Activated T-cell treated with anti-CD3 and anti-CD28 coated beads, Interleukin-2, amount 50 U/mL, for 4 hours (primary cell): ENCODE measurements at places on chromosomes 6 and 20.

GRCh38 chr6:17583811-17584210, 16.3 kb upstream of the FAM8A1 start:
- DNase-seq = no peak

- DNase-seq = no peak
Observed at GRCh38 chr6:158460602-158461169, 99.2 kb upstream of the TMEM181 start.

GRCh38 chr20:46933150-46933549, 38.5 kb downstream of the EYA2 start:
- DNase-seq = no peak

DNA sequence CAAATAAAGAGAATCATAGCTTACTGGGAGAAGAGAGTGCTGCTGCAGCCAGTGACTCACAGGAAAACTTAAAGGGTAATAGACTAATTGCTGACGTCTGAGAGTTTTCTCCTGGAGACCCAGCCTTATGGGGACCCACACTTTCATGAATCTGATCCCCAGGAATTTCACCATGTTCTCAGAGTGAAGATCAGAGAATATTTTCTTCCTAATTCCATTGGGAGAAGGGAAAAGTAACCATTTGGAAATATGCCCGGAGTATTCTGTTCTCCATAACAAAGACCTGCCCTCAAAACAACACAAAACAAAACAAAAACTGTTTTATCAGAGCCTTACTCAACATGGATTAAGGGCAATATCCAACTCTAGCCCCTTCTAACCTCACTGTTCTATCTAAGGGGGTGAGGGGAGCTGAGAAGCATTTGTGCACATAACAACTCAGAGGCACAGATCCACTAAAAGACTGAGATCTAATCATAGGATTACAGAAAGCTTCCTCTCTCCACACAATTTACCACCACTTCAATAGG, 168.2 kb upstream of the SSTR4 start:
- no peak for DNase-seq

- no peak for DNase-seq
Observed at GRCh38 chr6:97705568-97705967, 422.6 kb upstream of the MMS22L start.

GRCh38 chr6:40713002-40713719, 126.0 kb upstream of the LRFN2 start:
- no peak for DNase-seq

GRCh38 chr6:33521489-33522091, 58.5 kb downstream of the BAK1 start:
- DNase-seq = no peak

DNA sequence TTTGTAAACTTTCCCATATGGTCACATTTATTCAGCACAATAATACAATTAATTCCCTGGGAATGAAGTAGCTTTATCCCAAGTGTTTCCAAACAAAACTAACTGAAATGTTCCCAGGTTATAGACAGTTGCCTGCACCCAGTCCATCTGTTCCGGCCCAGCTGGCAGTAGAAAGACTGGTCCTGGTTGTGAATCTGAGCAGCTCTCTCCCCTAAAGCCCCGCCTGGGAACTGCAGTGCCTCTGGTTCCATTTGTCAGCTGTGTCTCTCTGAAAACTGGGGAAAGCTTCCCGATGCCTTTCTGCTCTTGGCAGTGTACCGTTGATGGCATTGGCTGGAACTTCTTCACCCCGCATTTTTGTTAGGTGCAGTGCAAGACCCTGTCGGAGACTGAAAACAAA, 8.7 kb downstream of the MTHFD1L start:
- no peak for DNase-seq

- no peak for DNase-seq
Observed at GRCh38 chr6:72616406-72617015, 5.4 kb upstream of the KCNQ5 start.

- no peak for DNase-seq
Observed at GRCh38 chr6:129031051-129031599, 148.2 kb downstream of the LAMA2 start.

DNA sequence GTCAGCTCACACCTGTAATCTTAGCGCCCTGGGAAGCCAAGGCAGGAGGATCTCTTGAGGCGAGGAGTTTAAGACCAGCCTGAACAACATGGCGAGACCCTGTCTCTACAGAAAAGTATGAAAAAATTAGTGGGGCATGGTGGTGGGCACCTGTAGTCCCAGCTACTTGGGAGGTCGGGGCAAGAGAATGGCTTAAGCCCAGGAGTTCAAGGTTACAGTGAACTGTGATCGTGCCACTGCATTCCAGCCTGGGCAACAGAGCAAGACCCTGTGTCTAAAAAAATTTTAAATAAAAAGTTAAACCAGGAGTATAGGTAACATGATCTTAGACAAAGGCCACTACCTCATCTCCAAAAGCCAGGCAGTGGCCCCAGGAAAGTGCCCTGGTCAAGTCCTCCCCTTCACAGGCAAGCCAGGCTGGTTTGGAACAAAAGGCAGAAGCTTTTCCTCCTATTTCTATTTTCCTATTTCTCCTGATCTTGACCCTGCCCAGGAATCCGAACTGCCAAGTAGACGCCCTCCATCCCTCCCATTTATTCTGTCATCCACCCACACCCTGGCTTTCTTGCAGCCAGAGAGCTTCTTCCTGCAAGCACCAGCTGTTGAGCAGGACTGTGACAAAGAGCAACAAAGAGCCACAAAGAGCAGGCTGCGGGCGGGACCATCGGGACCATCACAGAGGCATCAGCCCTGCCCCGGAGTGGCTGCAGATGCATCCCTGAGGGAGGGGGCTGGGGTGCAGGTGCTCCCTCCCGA, 149.9 kb upstream of the AFDN start:
- no peak for DNase-seq

- no peak for DNase-seq
Observed at GRCh38 chr6:166763606-166764472, 136.8 kb upstream of the RPS6KA2 start.

GRCh38 chr6:1287103-1287591, 24.8 kb upstream of the FOXQ1 start:
- DNase-seq = no peak

- no peak for DNase-seq
Observed at GRCh38 chr6:34284563-34285447, 36.0 kb upstream of the SMIM29 start.

- no peak for DNase-seq
Observed at GRCh38 chr6:125807293-125807692, 16.5 kb downstream of the NCOA7 start.

DNA sequence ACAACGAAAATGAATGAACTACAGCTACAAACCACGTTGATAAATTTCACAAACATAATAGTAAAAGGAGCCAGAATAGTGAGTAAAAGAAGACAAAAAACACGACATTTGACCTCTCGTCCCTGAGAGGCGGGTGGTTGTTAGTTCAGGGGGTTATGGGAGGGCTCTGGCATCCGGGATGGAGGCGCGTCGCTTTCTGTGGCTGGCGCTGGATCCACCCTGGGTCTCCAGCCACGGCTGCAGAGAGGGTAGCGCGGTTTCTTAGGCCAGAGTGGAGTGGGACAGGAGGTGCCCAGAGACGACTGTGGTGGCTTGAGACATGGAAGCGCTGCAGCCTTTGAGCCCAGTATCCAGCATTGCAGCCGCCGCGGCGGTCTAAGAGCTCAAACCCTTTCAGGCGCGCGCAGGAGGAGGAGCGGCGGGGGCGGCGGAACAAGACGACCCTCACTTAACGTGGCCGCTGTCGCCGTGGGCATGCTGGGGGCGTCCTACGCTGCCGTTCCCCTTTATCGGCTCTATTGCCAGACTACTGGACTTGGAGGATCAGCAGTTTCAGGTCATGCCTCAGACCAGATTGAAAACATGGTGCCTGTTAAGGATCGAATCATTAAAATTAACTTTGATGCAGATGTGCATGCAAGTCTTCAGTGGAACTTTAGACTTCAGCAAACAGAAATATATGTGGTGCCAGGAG, 3.7 kb upstream of the ZSCAN23 start:
- DNase-seq = no peak

GRCh38 chr6:169738204-169738975, 13.0 kb downstream of the DYNLT2 start:
- no peak for DNase-seq

DNA sequence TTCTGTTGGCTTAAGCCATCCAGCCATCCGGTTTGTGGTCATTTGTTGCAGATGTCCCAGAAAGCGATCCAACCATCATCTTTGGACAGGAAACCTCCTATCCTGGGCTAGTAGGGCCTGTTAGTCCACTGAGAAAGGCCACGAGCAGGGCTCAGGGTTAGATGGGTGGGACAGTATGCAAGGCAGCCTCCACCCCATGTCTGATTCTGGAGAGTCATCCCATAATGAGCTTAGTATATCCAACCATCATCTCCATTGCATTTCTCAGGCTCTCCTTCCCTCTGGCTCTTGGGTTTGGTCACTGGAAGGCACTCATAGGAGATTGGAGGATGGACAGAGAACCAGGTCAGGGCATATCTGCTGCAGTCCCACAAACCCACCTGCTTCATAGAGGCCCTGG, 117.8 kb downstream of the LRFN2 start:
- no peak for DNase-seq

GRCh38 chr20:17497821-17498580, 33.2 kb downstream of the BFSP1 start:
- no peak for DNase-seq

GRCh38 chr6:113258771-113259170, 598.4 kb upstream of the MARCKS start:
- no peak for DNase-seq

DNA sequence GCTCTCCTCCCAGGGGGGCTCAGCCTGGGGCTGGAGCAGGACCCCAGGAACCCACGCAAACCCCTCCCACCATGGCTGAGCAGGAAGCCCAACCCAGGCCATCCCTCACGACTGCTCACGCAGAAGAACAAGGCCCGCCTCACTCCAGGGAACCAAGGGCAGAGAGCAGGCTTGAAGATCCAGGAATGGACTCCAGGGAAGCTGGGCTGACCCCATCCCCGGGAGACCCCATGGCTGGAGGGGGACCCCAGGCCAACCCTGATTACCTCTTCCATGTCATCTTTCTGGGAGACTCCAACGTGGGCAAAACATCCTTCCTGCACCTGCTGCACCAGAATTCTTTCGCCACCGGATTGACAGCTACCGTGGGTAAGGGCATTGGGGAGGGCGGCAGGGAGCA, 24.7 kb downstream of the RAB44 start:
- DNase-seq = no peak

DNA sequence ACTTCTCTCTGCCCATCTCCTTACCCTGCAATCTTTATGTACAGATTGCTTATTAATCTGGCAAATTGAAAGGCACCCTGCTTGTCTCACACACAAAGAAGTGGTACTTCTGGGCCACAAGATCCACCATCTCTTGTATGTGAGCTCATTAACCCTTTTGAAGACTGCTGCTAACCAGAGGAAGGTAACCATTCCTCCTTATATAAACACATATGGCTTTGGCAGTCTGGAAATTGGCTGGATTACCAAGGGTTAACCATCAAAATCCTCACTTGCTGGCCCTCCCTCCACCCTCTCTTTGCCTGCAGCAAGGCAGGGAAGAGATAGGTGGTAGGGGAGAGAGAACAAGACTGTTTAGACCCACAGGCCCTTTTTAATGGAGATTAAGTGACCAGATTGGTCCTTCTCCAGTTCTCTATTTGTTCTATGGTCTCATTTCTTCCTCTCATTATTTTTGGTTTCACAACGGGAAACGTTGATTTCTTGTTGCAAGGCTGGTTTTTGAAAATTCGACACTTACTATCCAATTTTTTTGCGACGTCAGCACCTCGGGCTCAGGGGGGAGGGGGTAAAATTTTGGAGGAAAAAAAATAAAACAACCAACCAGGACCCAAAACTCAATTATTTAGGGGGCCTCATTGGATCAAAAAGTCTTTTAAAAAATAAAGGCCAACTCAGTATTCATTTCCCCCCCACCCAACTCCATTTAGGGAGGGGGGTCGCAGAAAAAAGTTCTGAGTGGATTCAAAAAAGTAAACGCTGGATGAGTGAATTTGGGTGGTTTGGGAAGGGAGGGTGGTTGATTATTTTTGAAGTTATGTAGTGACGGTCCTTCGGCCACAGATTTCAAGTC, 859 bp downstream of the PPP1R10 start:
- no peak for DNase-seq

- no peak for DNase-seq
Observed at GRCh38 chr6:169905041-169905807, 153.8 kb downstream of the ERMARD start.

- no peak for DNase-seq
Observed at GRCh38 chr6:91480402-91480801, 893.5 kb upstream of the MAP3K7 start.

DNA sequence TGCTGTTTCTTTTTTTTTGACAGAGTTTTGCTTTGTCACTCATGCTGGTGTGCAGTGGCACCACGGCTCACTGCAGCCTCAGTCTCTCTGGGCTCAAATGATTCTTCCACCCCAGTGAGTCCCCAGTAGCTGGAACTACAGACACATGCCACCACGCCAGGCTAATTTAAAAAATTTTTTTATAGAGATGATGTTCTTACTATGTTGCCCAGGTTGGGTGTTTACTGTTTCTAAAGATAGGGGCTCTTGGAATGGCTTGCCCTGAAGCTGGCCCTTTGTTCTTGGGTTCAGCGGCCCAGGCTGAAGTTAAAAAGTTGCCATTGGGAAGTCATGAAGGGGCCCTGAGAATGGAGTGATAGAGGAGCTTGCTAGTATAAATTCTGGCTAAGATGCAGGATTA, 16.5 kb downstream of the RALGAPB start:
- DNase-seq = no peak

- no peak for DNase-seq
Observed at GRCh38 chr20:32976746-32977145, 27.5 kb downstream of the SUN5 start.

GRCh38 chr6:167475947-167476346, 151.1 kb downstream of the TTLL2 start:
- no peak for DNase-seq

GRCh38 chr20:11912013-11912658, 5.6 kb upstream of the BTBD3 start:
- no peak for DNase-seq

DNA sequence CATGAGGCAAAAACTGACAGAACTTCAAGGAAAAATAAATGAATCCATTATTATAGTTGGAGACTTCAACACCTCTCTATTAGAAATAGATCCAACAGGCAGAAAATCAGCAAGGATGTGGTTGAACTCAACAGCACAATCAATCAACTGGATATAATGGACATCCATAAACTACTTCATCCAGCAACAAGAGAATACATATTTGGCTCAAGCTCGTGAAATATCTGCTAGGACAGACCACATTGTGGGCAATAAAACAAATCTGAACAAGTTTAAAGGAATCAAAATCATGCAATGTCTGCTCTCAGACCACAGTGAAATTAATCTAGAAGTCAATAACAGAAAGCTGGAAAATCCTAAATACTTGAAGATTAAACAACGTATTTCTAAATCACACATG, 362.6 kb downstream of the CD109 start:
- no peak for DNase-seq
